ENCODE measurements at places on chromosomes 7 and 10.

DNA sequence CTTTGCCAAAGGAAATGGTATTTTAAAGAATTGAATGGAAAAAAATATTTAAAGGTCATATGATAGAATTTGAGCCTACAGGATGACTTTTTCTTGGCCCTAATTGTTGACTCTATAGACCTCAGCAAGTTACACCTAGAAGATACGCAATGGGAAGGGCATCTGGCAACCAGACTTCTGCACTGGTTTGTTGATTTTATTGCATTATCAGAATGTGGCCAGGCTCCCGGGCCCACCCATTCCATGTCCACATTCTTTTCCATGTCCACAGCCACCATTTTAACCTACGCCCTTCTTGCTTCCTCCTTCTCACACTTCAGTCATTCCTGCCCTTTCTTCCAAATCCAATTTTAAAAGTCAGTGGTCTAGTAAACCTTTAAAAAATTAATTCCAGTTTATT lies 738.4 kb downstream of the SUGCT start:
- no peak for DNase-seq

DNA sequence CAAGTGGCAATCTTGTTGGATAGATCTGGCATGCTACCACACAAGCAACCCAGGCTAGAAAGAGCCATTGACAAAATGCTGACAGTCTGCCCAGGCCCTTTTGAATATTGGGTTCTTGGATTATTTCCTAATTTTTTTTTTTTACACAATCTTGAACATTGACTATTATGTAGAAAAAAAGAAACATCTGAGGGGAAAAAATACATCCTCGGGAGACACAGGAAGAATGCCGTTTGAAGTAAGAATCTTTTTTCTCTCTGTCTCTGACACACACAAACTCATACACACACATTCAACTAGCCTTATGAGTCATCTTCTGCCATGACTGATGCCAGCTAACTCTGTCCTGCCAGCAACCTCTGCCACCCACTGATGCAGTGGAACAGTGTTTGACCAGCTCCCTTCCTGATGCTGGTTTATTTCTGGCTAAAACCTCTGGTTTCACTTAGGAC lies 47.2 kb downstream of the SORBS1 start:
- DNase-seq = no peak

- peak; percentile 34 for DNase-seq
These were observed 56.8 kb upstream of the YAE1 start for GRCh38 chr7:39509436-39509835.

GRCh38 chr10:77001206-77001605 lies 636.4 kb downstream of the KCNMA1 start:
- DNase-seq = no peak

DNA sequence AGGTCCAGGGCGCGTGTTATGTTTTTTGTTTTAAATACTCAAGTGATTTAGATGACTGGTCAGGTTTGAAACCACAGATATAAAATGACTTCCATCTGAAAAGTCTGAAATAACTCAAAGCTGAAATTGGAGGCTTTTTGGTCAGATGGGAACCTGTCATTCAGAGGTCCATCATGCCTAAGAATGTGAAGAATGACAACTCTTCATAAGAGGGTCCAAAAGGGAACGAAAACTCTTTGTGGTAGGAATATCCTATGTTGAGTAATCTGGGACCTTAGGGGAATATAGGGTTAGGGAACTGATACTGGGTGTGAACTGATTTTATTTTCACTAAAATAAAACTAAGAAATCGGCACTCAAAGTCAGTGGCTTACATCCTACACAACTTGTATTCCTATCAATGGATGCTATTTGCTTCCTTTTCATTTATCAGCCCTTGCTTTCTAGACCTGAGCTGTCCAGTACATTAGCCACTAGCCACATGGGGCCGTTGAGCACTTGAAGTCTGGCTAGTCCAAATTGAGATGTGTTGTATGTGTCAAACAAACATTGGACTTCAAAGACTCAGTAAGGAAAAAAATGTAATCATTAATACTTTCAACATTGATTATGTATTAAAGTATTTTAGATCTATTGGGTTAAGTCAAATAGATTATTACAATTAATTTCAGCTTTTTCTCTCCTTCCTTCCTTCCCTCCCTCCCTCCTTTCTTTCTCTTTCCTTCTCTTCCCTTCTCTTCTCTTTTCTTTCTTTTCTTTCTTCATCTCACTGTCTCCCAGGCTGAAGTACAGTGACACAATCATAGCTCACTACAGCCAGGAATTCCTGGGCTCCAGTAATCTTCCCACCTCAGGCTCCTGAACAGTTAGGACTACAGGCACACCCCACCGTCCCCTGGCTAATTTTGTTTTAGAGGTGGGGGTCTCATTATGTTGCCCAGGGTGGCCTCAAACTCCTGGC lies 56.5 kb upstream of the KDM7A start:
- DNase-seq = no peak

- DNase-seq = no peak
These were observed 10.7 kb downstream of the XPNPEP1 start for GRCh38 chr10:109912335-109913281.
